ENCODE measurements at places on chromosomes 3 and 15.

GRCh38 chr15:75945953-75946352 is 42.3 kb downstream of the FBXO22 start:
- no peak for DNase-seq

DNA sequence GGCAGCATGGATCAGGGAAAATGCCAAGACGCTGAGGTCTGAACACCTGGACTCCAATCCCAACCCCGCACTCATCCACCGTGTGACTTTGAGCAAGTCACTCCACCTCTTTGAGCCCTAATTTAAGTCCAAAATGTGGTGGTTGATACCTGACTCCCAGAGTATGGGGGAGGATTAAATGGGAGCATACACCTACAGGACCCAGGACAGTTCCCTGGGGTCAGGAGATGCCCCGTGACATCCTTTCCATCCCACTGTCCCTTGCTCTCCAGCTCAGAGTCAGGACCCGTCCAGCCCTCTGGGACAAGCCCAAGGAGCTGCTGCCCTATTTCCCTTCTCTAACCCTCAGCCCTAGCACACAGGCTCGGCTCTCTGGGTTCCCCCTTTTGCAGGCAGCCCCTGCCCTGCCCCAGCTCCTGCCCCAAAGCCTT is 276.4 kb downstream of the XXYLT1 start:
- DNase-seq = no peak

DNA sequence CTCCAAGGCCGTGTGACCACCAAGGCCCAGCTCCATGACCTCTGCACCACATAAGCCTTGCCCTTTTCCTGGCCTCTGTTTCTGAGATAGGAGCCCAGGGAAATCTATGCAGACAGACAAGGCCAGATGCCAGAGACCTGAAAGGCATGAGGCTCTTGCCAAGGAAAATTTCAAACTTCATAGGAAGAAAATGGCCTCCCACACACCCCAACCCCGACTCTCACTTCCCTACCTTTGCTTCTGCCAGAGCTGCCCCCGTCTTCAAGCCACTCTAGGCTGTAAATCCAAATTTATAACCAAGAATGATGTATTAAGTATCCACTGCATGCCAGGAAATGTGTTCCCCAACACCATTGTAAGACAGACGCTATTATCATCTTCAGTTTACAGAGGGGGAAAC is 65.5 kb upstream of the HRH1 start:
- DNase-seq = no peak

GRCh38 chr15:66004618-66005262 is 135.4 kb downstream of the RAB11A start:
- no peak for DNase-seq

DNA sequence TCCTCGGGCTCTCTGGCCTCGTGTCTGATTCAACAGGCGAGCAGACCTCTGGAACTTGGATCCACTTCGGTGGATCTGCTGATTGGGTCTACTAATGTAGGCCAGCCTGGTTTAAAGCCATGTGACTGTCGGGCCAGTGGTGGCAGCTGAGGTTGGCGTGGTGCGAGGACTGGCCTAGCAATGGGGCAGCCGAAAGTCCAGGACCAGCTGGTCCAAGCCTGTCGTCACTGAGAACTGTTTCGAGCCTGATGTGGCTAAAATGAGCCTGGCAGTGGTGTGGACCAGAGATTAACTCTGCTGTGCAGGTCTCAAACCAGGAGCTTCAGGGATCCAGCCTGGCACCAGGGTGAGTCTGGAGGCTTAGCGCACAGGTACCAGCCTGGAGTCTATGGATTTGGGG is 56.4 kb upstream of the ROBO1 start:
- no peak for DNase-seq

- DNase-seq = no peak
These were observed 156.4 kb upstream of the PPP2R3A start for GRCh38 chr3:135809021-135809634.

- no peak for DNase-seq
These were observed 22.8 kb downstream of the KLHL25 start for GRCh38 chr15:85771781-85772445.

- DNase-seq = no peak
These were observed 272.9 kb upstream of the CTDSPL start for GRCh38 chr3:37588758-37589157.

DNA sequence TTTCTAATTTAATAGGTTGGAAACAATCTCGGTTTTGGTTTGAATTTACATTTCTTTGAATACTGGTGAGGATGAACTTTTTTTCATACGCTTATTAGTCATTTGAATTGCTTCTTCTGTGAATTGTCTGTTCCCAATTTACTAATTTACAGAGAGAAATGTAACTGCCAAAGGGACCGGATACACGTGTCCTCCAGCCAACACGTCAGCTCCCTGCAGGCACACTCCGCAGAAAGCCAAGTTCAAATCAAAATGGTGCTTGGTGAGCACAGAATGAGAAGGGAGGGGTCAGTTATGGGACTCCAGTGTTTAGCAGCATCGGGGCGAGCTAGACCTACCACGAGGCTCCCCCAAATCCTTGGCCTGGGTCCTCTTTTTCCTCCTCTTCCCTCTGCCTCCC is 10.8 kb upstream of the TSEN2 start:
- no peak for DNase-seq

GRCh38 chr3:66693461-66694031 is 192.7 kb upstream of the LRIG1 start:
- DNase-seq = no peak

DNA sequence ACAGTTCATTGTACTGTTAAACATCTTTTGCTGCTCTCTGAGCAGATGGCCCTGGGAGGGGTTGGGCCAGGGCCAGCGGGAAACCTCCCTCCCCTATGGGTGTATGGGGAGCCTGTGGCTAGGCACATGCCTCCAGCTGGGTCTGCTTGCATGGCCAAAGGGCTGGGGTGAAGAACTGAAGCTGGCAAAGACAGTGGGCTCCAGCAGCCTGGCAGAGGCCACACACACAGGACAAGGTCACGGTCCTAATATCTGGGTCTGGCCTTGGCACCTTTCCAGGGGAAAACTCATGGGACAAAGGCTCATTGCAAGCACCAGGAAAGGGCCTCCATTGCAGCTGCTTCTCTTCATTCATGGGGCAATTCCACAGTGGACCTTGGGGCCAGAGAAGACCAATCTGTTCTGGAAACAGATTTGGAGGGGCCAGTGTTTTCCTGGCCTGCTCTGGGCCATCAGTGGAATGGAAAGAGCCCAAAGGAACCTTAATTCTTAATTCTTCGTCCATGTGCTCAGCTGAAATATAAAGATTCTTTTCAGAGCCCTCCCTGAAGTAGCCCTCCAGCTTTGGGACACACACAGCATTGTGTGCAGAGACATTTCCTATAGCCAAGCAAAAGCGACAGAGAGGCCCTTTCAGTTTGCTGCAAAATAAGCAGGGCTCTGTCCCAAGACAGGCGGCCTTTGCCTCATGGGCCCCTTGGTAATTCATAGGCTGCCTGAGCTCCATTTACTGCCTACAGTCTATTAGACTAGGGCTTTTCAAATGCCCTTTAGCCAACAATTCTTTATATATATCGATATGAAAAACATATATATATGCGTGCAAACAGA is 11.3 kb upstream of the LIMD1 start:
- DNase-seq = no peak

GRCh38 chr3:11689749-11690148 is 46.0 kb upstream of the VGLL4 start:
- DNase-seq = no peak

DNA sequence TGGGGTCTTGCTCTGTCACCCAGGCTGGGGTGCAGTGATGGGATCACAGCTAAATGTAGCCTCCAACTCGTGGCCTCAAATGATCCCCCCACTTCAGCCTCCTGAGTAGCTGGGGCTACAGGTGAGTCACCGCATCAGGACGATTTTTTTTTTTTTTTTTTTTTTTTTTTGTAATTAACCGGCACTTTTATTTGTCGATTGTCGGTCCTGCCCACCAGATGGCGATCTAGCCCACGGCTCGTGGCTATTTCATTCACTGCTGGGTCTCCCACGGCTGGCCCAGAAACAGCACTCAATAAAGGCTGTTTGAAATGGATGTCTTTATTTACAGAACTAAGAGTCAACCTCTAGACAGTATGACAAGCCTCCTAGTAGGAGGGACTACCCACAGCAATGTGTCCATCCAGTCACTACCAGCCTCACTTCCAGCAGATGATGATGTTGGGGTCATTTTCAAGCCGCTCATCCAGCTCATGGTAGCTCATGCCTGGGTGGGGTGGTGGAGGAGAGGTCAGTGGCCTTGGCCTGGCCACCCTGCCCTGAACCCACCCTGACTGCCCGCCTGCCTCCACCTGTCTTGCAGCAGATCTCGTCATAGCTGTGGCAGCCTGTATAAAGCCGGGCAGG is 1.8 kb upstream of the ZMYND10 start:
- DNase-seq = peak; percentile 50

GRCh38 chr3:13419505-13420044 is 547 bp downstream of the NUP210 start:
- peak; percentile 37 for DNase-seq

DNA sequence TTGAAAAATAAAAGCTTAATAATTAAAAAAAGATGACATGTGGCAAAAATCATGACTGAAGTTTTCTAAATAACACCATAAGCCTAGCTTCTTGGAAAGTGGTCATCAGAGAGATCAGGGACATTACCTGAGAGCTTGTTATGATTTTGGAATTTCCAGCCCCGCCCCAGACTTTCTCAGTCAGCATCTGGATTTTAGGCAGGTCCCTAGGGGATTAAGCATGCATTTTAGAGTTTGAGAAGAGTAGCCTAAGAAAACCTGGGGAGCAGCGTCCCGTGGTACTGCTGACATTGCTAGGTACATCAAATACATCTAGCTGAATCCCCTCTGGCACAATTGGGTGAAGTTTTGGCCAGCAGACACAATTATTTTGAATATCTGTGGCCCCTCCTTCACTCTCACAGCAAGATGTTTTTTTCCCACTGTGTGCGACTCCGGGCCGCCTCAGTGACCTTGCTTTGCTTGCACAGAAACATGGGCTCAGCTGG is 58.7 kb upstream of the MEF2A start:
- DNase-seq = no peak

DNA sequence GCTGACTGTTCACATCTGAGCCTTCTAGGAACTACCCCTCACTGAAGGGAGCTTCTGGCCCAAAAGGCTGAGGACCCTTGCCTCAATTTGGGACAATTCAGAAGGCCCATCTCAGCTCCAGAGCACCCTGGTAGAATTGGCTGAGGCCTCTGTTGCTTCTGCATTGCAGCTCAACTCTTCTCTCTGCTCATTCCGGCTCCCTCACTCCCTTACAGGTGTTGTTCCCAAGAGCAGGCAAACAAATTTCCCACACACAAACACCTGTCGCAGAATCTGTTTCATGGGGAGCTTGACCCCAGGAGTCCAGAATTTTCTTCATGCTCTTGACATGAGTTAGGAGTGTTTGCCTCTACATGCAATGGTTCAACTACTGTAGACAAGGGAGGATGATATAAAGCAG is 78.7 kb downstream of the CRYGS start:
- DNase-seq = no peak

DNA sequence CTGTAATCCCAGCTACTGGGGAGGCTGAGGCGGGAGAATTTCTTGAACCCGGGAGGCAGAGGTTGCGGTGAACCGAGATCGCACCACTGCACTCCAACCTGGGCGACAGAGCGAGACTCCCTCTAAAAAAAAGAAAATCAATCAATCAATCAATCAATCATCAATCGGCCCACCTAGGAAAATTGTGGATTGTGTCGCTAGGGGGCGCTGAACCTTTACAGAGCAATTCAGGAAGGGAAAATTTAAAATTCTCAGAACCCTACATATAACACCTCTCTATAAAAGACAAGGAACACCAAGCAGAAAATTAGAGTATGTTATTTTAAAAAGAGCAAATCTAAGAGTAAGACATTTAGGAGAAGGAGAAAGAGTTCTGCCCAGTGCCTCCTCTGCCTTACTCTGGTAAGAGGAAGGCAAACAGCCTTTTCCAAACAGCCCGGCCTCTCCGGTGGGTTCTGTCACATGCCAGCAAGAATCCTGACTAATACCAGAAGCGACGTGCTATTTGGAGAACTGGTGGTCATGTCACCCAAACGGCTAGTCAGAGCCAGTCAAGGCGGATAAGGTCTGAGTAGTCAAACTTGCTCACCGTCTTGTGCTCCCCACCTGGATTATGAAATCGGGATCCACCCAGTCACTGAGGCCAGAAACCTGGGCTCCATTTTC is 22.3 kb upstream of the SMCO1 start:
- DNase-seq = peak; percentile 52

GRCh38 chr3:38519000-38519399 is 22.9 kb downstream of the EXOG start:
- no peak for DNase-seq

DNA sequence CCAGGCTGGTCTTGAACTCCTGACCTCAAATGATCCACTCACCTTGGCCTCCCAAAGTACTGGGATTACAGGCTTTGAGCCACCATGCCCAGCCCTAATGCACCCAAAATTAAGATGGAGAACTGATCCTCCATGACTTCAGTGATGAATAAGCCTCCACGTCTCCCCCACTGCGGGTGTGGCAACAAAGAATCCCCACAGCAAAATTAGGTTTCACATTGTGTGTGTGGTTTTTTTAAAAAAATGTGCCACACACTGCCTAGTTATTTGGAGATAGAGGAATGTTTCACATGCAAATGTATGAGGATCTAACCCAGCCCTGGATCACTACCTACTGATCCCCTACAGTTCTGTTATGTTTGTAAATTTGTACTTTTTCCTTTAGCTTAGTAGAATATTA is 17.3 kb downstream of the HDAC11 start:
- DNase-seq = no peak

DNA sequence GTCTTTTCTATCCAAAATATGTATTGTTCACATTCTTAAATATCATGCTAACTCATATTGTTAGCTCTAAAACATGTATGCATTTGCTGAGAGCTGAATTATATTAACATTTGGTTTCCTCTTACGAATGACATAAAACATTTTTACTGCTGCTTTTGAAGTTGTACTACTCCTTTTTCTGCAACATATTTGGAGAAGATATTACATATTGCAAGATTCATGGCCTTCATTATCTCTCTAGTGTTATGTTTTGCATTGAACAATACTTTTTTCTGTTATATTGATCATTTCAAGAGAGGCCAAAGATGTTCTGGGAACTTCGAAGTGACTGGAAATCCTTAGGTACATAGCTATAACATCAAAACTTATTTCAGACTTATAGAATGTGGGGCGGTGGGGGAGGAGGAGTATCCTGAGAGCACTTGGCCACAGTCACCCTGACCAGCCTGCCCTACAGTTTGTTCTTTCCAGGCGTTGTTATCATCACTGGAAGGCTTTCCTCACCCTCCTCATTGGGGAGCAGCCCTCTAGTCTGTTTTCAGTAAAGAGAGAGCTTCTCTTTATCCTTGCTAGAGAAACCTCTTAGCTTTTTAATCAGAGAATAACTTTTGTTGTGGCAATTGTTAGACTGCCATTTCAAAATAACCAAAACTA is 868.6 kb downstream of the OTOL1 start:
- no peak for DNase-seq

DNA sequence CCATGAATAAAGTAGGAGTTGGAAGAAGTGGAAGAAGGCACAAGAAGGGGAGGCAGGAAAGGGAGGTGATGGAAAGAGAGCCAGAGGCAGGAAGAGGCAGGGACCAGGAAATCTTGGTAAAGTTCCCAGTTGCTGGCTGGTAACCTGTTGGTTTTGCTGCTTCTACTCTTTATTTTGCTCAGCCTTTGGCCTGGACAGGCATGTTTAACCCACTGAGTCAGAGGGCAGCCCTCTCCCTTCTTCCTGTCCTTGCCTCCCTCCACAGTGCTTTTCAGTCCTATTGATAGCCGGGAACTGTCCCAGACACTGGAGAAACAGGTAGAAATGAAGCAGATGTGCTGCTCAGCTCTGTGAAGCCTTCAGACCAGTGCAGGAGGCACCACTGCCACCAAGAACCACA is 43.4 kb upstream of the APEH start:
- no peak for DNase-seq
